ENCODE measurements at places on chromosomes 2 and 18.

GRCh38 chr2:96267159-96267971, 1.3 kb downstream of the CIAO1 start:
- peak; percentile 23 for DNase-seq

DNA sequence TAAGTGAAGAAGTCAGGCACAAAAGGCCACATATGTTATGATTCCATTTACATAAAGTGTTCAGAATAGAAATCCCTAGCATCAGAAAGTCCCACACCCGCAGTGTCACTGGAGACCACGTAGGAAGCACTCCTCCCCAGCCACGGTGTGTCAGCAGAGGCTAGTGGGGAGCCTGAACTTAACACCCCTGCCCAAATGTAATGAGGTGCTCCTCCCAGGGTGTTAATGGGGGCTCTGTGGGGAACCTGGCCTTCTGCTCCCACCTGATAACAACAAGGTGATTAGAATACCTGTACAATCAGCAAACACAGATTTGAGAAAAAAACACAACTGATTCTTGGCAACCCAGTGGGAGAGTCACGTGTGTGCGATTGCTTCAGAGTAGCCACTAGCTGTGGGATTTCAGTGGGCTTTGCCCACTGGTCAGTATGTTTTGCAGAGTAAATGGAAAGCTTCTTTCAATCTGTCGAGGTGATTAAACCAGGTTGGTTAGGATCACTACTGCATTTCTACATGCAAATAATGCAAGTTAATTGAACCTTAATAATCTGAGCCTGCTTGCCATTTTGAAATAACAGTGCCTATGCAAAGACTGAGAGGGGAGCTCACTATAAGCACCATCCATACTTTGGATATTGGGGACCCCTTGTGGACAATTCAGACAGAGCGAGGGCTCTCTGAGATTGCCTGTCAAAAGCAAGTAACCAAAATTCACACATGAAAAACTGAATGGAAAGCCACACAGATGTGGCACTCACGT, 20.6 kb upstream of the ATRAID start:
- DNase-seq: peak; percentile 64

- DNase-seq: peak; percentile 40
Observed at GRCh38 chr2:22481486-22482259, 903.3 kb upstream of the KLHL29 start.

GRCh38 chr2:160621748-160622147, 128.1 kb upstream of the RBMS1 start:
- no peak for DNase-seq

- DNase-seq: peak; percentile 55
Observed at GRCh38 chr2:18740474-18740881, 151.1 kb upstream of the NT5C1B start.

GRCh38 chr18:6413579-6414117, 1.1 kb downstream of the L3MBTL4 start:
- no peak for DNase-seq

DNA sequence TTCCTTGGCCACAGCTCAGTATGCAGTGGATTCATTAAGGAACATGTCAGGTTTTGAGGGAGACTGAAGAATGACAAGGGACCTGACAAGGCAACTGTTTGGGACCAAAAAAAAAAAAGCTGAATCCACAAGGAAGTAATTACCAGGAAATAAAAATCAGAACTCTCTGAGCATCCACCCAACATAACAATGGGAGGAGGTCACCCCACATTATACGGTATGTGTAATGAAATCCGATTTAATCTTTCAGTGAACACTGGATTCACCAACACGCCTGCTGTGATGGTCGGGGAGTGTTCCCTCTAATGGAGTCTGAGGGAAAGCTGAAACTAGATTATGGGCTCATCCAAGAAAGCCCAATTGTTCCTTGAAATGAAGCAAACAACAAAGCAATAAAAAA, 329.3 kb downstream of the ETAA1 start:
- no peak for DNase-seq

DNA sequence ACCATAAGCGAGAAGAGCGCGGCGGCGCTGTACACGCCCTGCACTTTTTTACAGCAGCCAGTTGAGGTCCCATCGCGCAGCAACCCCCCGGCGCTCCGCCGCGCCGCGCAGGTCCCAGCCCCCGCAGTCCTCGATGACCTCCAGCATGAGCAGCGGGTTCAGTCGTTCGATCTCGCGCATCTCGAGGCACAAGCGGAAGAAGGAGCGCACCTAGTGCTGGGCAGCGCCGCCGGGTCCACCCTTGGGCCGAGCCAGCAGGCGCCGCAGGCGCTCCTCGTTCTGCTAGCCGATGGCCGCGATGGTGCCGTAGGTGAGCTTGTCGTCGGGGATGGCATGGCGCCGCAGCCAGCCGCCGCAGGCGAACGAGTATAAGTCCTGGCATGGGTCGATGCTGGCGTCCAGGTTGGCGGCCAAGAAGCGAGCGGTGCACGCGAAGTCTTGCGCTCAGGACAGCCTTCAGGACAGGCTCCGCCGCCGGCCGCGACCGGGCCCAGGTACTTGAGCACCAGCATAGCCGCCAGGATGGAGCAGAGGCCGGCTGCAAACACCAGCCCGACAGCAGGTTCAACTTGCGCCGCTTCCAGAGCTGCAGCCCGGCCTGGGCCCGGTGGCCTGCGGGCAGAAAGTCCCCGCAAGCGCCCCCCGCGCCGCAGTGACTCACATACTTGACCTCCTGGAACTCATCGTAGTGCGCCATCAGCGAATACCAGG, 8.3 kb downstream of the ALPP start:
- no peak for DNase-seq

All from fibroblast of skin of abdomen (primary cell).